ENCODE measurements at places on chromosomes 1 and 21.

DNA sequence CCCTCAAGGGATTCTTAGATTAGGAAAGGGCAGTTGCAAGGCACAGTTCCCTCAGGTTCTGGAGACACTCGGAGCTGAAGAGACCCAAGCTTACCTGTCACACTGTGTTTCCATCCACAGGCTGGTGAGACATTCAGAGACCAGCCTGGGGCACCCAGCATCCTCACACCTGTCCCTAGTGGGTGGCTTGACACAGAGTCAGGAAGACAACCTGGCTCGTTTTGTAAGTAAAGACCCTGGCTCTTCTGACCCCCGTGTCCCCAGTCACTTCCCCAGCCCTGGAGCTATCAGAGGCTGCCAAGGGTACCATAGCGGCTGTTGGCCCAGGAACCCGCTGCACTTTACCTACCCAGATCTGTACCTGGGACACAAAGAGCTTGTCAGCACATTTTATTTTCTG lies 409.8 kb downstream of the MATN1 start:
- no peak overlapping the region for H3K4me3 ChIP-seq
- no peaks in the 10 kb centered on the region for H3K36me3 ChIP-seq
- H3K4me1 ChIP-seq: peaks cover 36% of the 10 kb centered on the region

- H3K27ac ChIP-seq: no peak overlapping the region
- peaks cover 10% of the 10 kb centered on the region for H3K4me1 ChIP-seq
- H3K27me3 ChIP-seq: no peaks in the 10 kb centered on the region
These were observed 6.2 kb upstream of the ERICH3 start for GRCh38 chr1:74679811-74680210.

DNA sequence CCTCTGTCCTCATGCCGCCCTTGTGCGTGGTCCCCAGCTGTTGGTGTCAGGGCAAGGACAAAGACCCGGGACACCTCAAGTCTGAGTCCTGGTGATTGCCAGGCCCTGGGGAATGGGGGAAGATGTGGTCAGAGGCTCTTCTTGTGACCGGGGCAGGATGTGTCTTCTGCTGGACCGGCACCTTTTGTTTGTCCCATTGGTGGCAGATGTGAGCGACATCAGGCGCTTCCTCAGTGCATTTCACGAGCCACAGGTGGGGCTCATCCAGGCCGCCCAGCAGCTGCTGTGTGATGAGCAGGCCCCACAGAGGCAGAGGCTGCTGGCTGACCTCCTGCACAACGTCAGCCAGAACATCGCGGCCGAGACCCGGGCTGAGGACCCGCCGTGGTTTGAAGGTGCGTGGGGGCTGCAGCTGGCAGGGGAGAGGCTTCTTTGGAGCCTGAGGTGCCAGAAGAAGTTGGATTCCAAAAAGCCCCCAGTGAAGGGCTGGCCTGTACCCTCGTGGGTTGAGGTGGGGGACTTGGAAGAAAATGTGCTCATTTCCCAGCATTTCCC lies 8.4 kb downstream of the DFFB start:
- H3K4me3 ChIP-seq: no peak overlapping the region
- no peak for DNase-seq
- H3K27me3 ChIP-seq: peaks cover 5% of the 10 kb centered on the region
- peaks cover 36% of the 10 kb centered on the region for H3K36me3 ChIP-seq
- H3K4me1 ChIP-seq: peaks cover 24% of the 10 kb centered on the region

GRCh38 chr1:108801101-108801500 lies 54.6 kb downstream of the STXBP3 start:
- H3K4me3 ChIP-seq: no peak overlapping the region
- peaks cover 57% of the 10 kb centered on the region for H3K36me3 ChIP-seq
- no peak for DNase-seq
- H3K27ac ChIP-seq: peak overlapping the region; percentile 8
- H3K4me1 ChIP-seq: no peaks in the 10 kb centered on the region
- no peaks in the 10 kb centered on the region for H3K27me3 ChIP-seq

DNA sequence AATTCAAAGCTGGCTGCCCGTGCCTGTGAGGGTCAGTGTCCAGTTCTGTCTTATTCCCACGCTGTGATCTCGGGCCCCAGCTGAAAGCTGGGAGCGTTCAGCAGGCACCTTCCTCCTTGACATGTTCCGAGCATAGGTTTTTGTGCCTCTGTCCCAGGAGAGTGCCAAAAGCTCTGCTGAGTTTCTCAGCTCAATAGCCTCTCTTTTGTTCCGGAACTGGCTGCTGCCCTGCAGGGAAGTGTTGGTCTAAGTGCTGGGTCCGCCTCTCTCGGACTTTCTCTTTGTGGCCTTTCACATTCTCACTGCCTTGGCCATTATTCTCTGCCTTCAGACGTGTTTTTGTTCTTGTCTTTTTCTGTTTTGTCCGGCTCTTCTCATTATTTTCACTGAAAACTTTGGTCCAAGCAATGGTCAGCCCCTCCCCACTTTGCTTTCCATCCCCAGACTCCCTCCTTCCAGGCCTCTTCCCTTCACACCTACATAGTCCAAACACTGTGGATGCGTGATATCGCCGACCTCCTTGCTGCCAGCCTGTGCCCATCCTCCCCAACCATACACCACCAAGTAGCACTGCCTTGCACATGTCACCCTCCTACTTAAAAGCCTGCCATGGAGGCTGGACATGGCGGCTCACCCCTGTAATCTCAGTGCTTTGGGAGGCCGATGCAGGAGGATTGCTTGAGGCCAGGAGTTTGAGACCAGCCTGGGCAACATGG lies 233.8 kb downstream of the RHOU start:
- no peak for DNase-seq
- no peaks in the 10 kb centered on the region for H3K36me3 ChIP-seq
- H3K4me1 ChIP-seq: peaks cover 49% of the 10 kb centered on the region
- H3K4me3 ChIP-seq: no peak overlapping the region
- H3K27ac ChIP-seq: peak overlapping the region; percentile 17

GRCh38 chr1:48677306-48678287 lies 99.1 kb downstream of the BEND5 start:
- no peak overlapping the region for H3K4me3 ChIP-seq
- no peak overlapping the region for H3K27ac ChIP-seq
- H3K36me3 ChIP-seq: no peaks in the 10 kb centered on the region

DNA sequence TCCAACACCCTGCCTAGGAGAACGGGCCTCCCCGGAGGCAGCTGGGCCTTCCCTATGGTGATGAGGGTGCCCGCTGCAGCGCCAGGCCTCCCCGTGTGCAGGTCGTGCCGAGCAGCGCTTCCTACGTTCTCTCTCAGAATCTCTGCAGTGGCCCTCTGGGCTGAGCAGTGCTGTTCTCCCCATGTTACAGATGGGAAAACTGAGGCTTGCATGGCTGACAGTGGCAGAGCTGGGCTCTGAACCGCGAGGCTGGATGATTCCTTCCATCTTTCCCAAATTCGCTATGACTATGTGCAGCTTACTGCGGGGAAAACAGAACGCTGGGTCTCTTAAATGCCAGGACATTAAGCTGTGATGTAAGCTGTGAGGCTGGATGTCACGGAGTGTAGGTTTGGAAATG lies 8.9 kb downstream of the KLHL21 start:
- H3K36me3 ChIP-seq: peaks cover 35% of the 10 kb centered on the region
- no peaks in the 10 kb centered on the region for H3K27me3 ChIP-seq
- no peak for DNase-seq
- no peak overlapping the region for H3K27ac ChIP-seq
- H3K4me1 ChIP-seq: peaks cover 38% of the 10 kb centered on the region
- no peak overlapping the region for H3K4me3 ChIP-seq

- H3K4me3 ChIP-seq: peak within 1 kb of the TSS; percentile 71
- no peaks in the 10 kb centered on the region for H3K36me3 ChIP-seq
- peaks cover 4% of the 10 kb centered on the region for H3K4me1 ChIP-seq
- DNase-seq: peak; percentile 70
These were observed at the start of gene HTR1D for GRCh38 chr1:23217421-23218115. TSS of gene HTR1D (minus strand) at chr1:23217502. CDS start at chr1:23194219, 23,283 bp downstream.

DNA sequence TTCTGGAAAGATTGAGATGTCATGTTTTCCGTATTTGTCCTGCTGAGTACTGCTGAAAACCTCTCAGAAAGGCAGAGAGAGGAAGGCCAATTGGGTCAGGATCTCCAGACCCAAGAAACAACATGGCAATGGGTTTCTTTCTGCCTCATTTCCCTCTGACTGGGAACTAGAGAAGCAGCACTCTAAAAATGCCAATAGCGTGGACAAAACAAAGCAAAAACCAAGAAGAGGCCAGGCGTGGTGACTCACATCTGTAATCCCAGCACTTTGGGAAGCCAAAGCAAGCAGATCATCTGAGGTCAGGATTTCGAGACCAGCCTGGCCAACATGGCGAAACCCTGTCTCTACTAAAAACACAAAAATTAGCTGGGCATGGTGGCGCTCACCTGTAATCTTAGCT lies 18.3 kb downstream of the TNFRSF9 start:
- no peak for DNase-seq
- H3K27me3 ChIP-seq: peaks cover 11% of the 10 kb centered on the region
- H3K36me3 ChIP-seq: no peaks in the 10 kb centered on the region
- no peaks in the 10 kb centered on the region for H3K4me1 ChIP-seq
